ENCODE measurements at places on chromosomes 1 and 21. TPM values are rescaled to one million over a fixed set of nuclear protein-coding genes. Genes with fewer than 3 reads are reported as not detected.

The IQCC gene
- 4.8 TPM for polyA plus RNA-seq

The HSD3B1 gene
- not detected for polyA plus RNA-seq

The LCE2B gene
- not detected for polyA plus RNA-seq

The PDZK1IP1 gene
- 20.2 TPM for polyA plus RNA-seq

The HCRTR1 gene
- polyA plus RNA-seq, result 0.10 TPM

The ATP1A4 gene
- not detected for polyA plus RNA-seq

The OR14K1 gene
- not detected for polyA plus RNA-seq

The RIPK4 gene
- 28.4 TPM for polyA plus RNA-seq

The TSSK3 gene
- polyA plus RNA-seq, result not detected

The GJA8 gene
- polyA plus RNA-seq, result not detected

The KRTAP13-2 gene
- polyA plus RNA-seq, result not detected

The LEPROT gene
- polyA plus RNA-seq, result 31.2 TPM

The NPR1 gene
- 2.2 TPM for polyA plus RNA-seq

The KRTAP20-3 gene
- polyA plus RNA-seq, result not detected

Measured in small intestine (tissue), 16 donors.